ENCODE measurements at places on chromosomes 1 and 21.

DNA sequence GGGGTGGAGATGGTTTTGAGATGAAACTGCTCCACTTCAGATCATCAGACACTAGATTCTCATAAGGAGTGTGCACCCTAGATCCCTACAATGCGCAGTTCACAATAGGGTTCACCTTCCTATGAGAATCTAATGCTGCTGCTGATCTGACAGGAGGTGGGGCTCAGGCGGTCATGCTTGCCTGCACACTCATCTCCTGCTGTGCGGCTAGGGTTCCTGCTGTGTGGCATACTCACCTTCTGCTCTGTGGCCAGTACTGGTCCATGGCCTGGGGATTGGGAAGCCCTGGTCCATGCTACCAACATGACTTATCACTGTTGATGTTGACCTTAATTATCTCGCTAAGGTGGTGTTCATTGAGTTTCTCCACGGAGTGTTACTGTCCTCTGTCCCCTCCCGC is 144.5 kb downstream of the NAV1 start:
- no peak for DNase-seq

- no peak for DNase-seq
These were observed 25.4 kb downstream of the DMAP1 start for GRCh38 chr1:44238660-44239059.

DNA sequence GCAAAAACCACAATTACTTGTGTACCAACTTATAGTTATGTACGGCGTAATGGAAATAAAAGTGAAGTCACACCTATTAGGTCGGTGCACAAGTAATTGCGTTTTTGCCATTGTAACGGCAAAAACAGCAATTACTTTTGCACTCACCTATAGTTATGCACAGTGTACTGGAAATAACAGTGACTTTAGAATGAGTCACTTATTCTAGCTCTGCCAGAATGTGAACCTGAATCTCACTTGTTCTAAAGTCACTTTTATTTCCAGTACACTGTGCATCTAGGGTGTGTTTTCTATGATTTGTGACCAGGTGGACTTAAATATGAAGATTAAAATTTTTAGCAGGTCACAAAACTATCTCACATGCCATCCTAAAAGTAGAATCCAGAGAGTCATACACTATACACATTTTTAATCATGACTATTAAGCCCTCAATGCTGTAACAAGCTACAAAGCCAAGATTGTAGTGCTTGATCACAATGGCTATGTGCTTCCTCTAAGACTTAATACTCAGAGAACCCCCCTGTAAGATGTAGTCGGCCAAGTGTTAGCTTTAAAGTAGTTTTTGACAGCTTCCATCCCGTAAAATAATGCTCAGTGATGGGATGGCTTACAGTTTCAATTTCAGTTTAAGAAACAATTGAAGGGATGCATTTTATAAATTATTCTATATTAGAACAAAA is 218.8 kb downstream of the NEGR1 start:
- no peak for DNase-seq

GRCh38 chr1:197269053-197269452 is 1.0 kb downstream of the CRB1 start:
- no peak for DNase-seq

All from activated CD4-positive, alpha-beta memory T cell treated with anti-CD3 and anti-CD28 coated beads, Interleukin-2, amount 10 ng/mL, durations not matched to agents 7 days and 5 days (primary cell).